ENCODE measurements at places on chromosomes 7 and 10.

DNA sequence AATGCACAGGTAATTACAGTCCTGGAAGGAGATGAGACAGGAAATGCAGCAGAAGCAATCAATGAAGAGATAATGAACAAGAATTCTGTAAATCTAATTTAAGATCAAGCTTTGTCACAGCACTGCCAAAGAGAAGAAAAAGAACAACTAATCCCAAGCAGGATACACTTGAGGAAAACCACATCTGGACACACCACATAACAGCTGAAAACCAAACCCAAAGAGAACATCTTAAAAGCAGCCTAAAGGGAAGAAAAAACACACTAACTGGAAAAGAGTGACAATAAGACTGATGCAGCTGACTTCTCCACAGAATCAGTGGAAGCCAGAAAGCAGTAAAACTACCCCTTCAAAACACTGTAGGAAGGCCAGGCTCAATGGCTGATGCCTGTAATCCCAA is 10.2 kb downstream of the CYTH3 start:
- DNase-seq, result no peak

DNA sequence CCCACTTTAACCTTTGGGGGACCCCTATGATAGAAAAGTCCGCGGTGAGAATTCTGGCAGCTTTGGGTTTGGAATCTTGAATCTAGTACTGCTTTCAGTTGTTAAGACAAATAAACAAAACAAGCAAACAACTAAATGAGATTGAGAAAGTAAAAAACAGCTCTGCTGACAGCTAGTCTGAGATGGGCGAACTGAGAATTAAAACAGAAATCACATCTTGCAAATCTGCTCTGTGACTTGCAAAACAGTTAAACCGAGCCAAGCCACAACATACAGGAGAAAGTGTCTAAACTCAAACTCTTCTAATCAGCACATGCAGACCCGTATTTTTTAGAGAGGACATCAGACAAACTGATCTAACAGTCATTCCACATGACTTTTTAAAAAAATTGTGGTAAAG is 110.4 kb downstream of the SH2D4B start:
- DNase-seq, result no peak

DNA sequence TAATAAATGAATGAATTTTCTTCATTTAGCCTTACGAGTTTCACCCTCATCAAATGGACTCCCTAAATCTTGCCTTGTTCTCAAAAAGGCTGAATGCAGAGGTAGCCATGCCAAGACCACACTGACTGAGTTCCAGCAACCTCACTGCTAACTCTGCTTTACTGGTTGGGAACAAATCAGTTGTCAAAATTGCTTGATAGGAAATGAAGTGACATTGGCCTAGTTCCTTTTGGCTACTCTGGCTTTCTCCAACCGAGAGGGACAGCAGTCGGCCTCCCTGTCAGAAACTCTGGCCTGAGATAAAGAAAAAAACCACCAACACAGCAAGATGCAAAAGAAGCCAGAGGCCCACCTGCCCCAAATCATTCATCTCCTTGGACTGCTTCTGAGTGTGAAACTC is 87.0 kb downstream of the PPP1R3C start:
- DNase-seq, result no peak

DNA sequence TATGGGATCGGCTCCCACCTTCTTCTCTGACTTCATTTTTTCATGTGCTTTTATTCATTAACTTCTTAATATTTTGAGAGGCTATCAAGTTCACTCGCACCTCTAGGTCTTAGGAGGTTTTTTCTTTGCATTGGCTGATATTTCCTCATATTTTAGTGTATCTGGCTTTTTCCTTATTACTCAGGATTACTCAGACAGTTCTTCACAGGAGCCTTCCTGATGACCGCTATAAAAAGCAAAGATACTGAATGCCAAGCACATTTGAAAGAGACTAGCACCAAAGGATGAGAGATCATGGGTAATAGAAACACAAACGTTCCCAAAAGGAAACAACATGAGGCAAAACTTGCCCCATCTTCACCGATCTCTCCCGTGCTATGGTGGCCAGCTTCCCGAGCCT is 409.2 kb upstream of the KLF6 start:
- DNase-seq, result no peak

- DNase-seq, result peak; percentile 20
Observed at GRCh38 chr10:126904818-126905701, at the start of gene DOCK1. Gene DOCK1 (plus strand): TSS chr10:126905428. CDS start chr10:126905518, 90 bp downstream.

- DNase-seq, result no peak
Observed at GRCh38 chr10:88236121-88236743, 346.9 kb downstream of the RNLS start.

DNA sequence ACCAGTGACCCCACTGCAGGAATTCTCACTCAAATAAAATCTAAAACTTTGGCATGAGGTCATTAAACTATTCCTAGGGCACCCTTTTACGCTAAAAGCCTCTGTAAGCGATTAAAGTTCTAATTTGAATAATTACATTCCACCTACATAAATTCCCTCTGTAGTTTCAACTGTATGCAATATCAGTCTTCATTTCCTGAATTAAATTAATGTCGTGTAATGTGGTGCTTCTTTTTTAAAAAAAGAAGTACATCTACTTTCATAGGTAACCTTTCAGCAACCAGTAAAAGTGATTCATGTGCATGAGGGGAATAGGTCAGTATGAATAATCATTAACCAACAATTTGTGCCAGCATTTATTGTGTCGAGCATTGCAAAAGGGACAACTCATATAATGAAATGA is 44.7 kb downstream of the IMMP2L start:
- no peak for DNase-seq

DNA sequence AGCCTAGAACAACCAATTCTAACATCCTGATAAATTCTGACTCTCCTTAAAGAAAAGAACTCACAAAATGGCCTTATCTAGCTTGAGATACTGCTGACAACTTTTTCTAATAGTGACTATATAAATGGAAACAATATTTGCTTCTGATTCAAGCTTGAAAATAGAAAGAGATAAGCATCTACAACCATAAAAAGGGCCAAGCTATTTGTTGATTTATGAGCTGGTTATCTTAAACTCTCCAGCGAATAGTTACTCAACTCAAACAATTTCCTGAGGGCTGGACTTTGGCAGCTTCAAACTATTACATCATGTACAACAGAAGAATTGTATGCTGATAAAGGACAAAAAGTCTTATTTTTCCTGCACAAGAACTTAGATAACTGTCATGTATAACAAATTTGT is 4.6 kb downstream of the USP54 start:
- DNase-seq, result peak; percentile 65

DNA sequence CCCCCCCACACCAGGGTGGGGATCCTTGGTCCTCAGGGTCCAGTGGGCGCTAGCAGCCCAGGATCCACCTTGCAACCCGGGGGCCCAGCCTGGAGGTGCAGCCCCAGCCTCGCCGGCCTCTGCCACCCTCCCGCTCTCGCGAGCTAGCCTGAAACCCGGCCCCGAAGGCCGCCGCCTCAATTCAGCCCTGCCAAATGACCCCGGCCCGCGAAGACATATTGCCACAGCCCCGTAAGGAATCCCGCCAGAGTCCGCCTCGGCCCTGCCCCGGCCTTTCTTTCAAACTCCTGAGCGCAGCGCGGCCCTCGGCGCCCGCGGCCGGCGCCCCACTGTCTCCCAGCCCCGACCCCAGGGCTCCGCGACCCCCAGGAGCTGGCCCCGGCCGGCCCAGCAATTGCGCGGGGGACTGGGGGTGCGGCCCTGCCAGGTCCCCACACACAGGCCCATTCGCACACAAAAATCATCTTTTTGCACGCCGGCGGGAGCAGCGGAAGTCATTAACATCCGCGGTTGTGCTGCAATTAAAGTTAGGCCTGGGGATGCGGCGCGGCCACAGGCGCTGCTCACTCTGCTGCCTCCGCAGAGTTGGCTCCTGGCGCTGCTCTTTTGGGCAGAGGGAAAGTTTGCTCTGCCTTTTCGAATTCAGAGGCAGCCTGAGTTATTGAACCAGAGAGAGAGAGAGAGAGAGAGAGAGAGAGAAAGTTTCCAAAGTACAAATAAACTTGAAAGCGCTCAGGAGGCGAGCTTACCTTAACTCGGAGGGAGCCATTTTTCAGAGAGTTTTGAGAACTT is 4.0 kb downstream of the HOXA5 start:
- no peak for DNase-seq

- DNase-seq, result no peak
Observed at GRCh38 chr10:34575882-34576281, 239.2 kb downstream of the PARD3 start.

Data from pulmonary artery endothelial cell (primary cell).